ENCODE measurements at places on chromosomes 4 and X.

GRCh38 chrX:126701380-126701779, 118.1 kb upstream of the PRR32 start:
- DNase-seq: no peak

DNA sequence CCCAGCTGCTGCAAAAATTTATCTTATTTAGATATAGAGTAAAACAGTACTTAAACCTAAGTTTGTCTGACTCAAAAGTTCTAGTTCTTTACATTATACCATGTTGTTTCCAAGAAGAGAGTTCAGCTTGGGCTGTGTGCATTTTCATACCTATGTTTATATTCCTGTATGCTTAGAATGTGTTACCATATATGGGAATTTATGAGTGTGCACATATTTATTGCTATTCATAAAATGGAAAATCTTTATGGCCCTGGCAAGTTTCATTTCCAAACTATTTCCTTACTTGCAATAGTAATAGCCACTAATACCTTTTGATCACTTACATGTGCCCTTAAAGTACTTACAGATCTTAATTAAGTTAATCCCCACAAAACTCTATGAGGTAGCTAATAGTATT, 2.6 kb downstream of the HEPH start:
- no peak for DNase-seq

GRCh38 chrX:50100188-50100587, 100.6 kb downstream of the AKAP4 start:
- no peak for DNase-seq

DNA sequence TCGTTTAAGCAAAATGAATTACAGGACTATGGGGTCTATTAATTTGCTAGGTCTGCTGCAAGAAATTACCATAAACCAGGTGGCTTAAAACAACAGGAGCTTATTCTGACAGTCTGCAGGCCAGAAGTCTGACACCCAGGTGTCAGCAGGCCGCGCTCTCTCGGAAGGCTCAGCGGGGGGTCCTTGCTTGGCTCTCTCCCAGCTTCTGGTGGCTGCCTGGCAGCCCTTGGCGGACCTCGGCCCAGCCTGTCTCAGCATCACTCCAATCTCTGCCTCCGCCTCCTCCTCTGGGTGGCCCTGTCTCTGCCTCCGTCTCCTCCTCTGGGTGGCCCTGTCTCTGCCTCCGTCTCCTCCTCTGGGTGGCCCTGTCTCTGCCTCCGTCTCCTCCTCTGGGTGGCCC, 580.5 kb upstream of the FAT1 start:
- DNase-seq: no peak

GRCh38 chrX:85992811-85993229, 54.5 kb downstream of the CHM start:
- DNase-seq: no peak

GRCh38 chr4:54784161-54784671, 126.5 kb downstream of the KIT start:
- no peak for DNase-seq

DNA sequence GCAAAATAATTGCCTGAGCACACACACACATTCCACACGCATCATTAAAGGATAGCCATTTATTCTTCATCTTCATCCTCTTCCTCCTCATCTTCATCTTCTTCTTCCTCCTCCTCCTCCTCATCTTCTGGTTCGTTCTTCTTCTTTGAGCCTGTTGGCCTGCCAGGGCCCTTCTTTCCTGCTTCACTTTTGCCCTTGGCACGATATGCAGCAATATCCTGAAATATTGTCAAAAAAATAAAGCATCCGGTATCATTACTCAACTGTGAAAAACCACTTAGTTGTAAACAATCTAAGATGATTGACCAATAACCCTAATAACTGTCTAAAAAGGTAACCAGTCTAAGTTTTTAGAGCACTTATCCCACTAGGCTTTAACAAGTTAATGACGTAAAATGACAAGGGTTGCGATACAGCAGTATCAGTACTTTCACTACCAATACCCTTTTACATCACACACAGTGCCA, 2.1 kb downstream of the HMGB2 start:
- peak; percentile 11 for DNase-seq

DNA sequence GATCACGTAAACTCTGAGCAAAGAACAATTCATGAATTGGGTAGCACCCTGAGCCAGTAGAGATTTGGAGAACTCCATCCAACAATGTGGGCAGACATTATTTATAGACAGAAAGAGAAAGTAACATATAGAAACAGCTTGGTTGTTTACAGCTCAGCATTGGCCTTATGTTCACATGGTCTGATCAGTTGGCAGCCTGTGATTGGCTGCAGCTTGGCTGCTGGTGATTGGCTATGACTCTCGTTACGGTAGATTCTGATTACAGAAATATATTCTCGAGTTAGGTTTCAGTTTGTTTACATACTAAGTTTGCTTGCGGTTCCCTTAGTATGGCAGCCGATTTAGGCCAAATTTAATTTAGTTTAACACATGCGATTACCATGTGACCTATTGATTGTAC, 663.4 kb downstream of the RAPGEF2 start:
- no peak for DNase-seq

- DNase-seq: no peak
Observed at GRCh38 chrX:68193786-68194185, 239.5 kb downstream of the OPHN1 start.

- no peak for DNase-seq
Observed at GRCh38 chrX:51395810-51396728, 63.4 kb downstream of the NUDT10 start.

DNA sequence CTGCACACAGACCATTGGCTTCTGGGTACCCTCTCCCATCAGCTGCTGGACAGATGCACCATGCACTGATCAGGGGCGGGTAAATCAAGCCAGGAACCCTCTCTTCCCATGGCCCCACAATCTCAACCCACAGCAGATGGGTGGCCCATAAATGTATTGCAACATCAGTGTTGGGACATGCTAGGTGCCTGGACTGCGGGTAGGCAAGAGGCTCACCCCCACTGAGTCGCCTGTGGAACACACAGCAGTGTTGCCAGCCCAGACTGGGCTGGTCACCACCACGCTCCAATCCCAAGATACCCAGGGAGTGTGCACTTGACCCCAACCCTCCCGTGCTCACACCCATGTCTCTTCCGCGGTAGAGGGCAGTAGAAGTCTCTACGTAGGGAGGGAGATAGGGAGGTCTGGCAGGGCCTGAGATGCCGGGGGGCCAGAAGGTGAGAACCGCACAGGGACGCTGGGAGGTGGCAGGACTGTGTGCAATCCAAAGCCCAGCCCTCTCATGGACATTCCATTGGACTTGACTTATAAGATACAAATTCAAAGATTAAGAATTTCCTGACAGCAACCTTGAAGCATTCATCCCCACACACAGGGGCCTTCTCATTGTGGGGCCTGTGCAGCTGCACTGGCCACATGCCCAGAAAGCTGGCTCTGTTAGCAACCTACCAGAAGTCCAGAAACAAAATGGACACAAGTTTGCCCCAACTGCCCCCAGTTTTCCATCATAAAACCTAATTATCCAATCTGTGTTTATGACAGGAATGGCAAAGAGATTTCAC, 183.7 kb downstream of the NSUN7 start:
- no peak for DNase-seq

DNA sequence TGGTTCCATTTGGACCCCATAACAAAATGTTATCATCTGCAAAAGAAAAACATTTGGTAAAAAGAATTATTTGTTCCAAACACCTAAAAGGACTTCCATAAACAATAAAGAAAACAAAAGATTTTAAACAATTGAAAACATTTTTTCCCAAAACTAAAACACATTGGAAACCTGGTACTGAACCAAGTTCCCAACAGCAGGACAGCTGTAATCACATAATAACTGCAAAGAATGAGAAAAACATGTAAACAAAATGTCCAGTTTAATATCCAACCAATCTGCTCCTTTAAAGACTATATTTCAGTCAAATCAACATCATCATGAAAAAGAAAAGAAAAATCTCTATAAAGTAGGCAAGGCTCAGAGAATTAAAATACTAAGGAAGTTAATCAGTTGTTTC, 36.3 kb downstream of the PRDM5 start:
- no peak for DNase-seq

GRCh38 chr4:34943741-34944386, 1300.5 kb downstream of the ARAP2 start:
- no peak for DNase-seq

Data from inflammatory macrophage treated with lipopolysaccharide for 1 hour (primary cell).